ENCODE measurements at places on chromosomes 3 and 15.

GRCh38 chr3:12193485-12194165 lies 34.9 kb upstream of the TIMP4 start:
- DNase-seq, result peak; percentile 96

GRCh38 chr3:133855772-133856171 lies 39.9 kb downstream of the RAB6B start:
- no peak for DNase-seq

DNA sequence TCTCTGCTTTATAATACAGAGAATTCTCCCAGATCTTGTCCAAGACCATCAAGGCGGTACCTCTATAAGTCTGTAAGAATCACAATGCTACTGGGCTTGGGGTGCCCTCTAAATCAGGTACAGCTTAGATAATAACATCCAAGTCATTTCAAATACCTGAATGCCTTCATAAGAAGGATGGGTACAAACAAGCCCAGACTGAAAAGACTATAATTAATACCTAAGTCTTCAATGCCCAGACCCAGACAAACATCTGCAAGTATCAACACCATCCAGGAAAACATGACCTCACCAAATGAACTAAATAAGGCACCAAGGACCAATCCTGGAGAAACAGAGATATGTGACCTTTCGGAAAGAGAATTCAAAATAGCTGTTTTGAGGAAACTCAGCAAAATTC lies 65.9 kb downstream of the ZMAT3 start:
- no peak for DNase-seq

GRCh38 chr3:17964108-17964507 lies 221.7 kb upstream of the TBC1D5 start:
- DNase-seq, result no peak

DNA sequence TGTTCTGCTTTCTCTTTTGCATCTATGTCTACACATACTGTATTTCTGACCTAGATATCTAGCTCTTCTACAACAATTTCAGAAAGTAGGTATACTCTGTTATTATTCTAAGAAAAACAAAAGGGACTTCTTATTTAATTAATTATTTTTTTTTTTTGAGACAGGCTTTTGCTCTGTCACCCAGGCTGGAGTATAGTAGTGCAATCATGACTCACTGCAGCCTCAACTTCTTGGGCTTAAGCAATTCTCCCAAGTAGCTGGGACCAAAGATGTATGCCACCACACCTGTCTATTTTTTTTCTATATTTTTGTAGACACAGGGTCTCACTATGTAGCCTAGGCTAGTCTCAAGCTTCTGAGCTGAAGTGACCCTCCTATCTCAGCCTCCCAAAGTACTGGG lies 130.6 kb downstream of the MBNL1 start:
- DNase-seq, result no peak

GRCh38 chr3:25080461-25080860 lies 347.6 kb upstream of the RARB start:
- DNase-seq, result no peak

DNA sequence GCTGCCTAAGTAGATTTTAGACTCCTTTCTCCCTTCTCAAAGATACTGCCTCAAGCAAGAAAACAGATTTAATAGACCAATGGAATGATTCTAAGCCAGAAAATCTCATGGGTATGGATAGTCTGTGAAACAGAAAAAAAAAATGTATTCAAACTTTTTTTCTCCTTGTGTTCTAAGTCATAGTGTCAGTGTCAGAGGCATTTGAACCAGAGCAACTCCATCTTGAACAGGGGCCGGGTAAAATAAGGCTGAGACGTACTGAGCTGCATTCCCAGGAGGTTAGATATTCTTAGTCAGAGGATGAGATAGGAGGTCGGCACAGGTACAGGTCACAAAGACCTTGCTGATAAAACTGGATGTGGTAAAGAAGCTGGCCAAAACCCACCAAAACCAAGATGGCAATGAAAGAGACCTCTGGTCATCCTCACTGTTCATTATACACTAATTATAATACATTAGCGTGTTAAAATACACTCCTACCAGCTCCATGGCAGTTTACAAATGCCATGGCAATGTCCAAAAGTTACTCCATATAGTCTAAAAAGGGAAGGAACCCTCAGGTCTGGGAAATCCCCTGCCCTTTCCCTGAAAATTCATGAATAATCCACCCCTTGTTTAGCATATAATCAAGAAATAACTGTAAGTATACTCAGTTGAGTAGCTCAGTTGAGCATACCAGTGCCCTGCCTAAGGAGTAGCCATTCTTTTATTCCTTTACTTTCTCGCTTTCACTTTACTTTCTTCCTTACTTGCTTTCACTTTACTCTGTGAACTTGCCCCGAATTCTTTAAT lies 72.8 kb upstream of the GOLGA8B start:
- no peak for DNase-seq

DNA sequence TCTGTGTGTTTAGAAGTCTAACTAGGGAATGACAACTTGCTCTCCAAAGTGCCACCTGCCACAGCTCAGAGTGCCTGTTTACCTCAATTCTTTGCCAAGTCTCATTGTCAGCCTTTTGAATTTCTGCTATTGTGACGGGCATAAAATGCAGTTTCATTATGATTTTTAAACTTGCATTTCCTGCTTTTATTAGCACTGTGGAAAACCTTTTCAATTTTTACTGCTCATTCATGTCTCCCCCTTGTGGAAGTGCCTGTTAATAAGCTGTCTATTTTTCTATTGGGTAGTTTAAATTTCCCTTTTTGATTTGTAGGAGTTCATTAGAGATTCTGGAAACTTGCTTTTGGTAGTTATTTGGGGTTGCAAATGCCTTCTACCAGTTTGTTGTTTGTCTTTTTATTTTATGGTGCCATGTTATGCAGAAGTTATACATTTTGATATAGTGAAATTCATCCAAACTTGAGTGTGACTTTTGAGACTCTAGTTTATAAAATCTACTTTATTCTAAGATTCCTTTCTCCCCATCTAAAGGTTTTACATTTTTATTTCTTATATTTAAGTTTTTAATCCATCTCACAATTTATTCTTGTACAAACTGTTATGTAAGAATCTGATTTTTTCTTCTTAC lies 53.9 kb upstream of the FRMD4B start:
- no peak for DNase-seq

DNA sequence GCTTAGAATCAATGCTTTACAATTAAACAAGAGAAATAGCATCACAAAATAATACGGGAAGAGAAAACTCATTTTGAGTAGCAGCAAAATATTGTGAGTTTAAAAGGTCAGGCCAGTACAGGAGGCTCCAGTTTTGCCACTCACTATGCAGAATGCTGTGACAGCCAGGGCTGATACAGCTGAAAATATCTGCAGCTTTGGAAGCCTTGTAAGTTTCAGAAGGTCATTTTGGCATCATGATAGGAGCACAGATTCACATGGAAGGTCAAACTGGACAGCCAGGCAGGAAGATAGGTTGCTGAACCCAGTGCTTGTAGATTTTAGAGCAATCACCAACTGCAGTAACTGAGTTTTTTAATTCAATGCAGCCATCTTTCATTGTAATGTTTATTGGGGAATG lies 14.1 kb downstream of the MBNL1 start:
- DNase-seq, result no peak

DNA sequence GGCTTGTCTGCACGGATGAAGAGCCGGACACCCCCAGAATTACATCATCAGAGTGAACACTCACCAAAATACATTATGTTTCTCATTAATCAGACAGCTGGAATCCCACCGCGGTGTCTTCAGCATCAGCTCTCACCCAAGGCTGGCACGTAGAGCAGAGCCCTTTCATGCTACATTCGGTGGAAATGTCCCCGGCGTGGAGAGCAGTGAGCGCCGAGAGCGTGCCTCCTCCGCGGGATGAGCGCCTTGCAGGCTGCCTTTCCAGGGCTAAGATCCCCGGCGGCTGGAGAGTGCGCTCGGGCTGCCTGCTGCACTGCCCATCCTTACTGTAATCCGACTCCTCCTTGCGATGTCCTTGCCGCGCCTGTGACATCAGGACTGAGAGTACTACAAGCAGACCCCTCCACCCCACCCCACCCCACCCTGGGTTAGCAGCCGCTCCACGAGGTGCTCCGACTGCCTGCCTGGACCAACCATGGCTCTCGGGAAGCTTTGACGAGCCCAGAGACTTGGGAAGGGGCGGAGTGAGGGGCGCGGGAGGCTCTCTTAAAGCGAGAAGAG lies at the start of gene ZNF385D:
ZNF385D (minus strand) TSS at position 380 of the 561 bp plus-strand sequence; CDS start at position 86, 294 bp downstream.
- no peak for DNase-seq

DNA sequence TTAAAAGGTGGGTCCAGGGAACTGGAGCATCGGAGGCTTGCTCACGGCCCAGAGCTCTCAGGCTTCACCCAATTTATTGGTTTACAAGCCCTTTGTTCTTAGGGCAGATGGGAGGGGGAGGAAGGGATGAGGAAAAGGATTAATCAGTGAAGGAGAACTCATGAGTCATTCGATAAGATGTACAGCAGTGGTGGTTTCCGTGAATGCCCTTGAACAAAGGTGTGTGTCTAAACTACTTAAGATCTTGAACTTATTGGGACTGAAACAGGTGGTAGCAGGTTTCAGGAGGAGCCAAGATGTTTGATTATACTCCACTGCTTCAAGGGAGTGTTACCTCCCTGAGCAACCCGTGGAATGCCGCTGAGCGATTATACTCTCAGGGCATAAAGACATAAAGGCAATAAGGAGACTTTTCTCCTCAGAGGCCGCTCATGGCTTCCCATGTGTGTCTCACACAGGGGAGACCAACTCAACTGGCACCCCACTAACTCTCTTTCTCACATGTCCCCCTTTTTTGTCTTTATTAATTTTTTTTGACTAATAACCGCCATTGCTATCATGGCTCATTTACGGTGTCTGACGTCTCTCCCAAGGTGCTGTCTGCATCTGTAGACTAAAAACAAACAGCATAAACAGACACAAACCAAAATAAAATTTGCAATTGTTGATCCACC lies 17.3 kb upstream of the SLC28A2 start:
- no peak for DNase-seq

DNA sequence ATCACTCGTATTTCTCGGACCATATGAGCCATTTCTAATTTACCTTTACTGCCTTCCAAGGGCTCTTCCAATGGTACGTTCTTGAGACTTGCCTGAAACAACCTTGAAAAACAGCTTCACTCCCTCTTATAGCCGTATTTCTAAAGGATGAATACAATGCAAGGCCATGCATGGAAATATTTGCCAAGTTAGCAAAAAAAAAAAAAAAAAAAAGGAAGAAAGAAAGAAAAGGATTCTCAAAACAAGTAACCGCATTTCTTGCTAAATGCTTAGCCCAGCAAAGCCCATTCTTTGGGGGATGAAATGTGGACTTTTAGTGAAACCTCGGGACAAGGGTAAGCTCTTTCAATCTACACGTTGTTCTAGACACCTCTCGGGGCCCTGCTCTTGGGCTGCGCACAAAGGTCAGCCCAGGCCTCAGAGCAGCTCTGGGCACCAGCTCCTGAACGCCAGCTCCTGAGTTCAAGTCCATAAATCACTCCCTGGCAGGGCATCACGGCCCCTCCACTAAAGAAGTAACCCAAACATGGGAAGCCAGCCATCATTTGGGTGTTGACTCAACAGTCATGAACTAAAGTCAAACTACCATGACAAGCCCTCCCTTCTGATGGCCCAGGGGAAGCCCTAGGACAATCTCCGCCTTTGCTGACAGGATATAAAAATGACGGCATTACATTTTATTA lies 132.7 kb downstream of the ADAMTS17 start:
- DNase-seq, result no peak

DNA sequence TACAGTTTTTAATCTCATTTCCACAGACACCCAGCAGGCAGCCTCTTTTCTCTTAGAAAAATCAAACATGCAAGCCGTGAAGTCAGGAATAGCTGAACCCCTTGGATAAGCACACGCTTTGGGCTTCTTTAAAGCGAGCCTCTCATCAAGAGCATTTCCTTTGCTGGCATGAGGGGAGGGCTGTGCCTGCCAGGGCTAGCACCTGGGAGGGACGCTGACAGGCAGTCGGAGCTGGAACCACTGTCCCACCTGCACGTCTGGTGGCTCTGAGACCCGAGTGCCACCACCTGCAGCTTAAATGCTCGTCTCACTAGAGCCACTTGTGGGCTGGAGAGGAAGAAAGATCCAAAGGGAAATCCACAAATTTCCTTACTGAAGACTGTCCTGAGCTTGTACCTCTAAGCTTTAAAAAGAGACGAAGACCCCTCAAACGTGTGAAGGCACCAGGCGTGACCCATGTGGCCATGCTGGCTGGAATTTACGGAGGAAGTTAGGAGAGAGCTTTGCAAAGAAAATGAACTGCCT lies 9.4 kb downstream of the MAP6D1 start:
- DNase-seq, result no peak

- no peak for DNase-seq
These were observed 8.2 kb downstream of the CHST14 start for GRCh38 chr15:40479024-40479423.

DNA sequence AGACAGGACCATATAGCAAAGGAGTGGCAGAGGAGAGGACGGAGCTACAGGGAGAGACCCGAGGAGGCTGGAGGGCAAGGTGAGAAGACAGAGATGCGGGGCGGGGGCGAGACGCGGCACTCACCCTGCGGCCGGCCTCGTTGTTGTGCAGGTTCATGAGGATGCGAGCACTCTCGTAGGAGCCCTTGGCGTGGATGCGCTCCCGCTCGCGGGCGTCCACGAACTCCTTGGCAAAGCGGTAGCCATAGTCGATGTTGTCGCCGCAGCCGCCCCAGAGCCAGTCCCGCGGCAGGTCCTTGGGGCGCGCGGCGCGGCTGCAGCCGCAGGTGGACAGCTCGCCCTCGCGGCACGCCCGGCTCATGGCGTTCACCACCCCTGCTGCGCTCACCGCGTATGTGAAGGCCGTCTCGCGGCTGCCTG lies 12.9 kb downstream of the WNT5A start:
- no peak for DNase-seq

DNA sequence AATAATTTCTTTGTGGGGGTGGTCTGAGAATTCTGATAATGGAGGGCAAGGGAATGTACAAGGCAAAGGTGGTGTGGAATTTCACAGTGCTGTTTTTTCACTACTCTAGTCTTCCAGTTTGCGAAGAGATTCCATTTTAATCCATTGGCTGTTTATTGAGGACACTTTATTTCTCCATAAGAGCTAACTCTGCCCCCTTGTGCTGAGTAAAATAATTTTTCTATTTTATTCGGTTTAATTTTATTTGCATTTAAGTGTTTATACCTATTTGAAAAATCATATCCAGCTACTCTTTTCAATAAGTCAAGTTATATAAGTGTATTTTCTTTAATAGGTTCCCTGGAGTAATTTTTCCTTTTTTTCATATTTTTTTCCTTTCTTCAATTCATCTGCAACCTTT lies 840.1 kb downstream of the TUSC7 start:
- no peak for DNase-seq

- DNase-seq, result no peak
These were observed 451.1 kb upstream of the ATP11B start for GRCh38 chr3:182342252-182342651.

GRCh38 chr15:89665449-89666181 lies 10.3 kb upstream of the KIF7 start:
- DNase-seq, result no peak

DNA sequence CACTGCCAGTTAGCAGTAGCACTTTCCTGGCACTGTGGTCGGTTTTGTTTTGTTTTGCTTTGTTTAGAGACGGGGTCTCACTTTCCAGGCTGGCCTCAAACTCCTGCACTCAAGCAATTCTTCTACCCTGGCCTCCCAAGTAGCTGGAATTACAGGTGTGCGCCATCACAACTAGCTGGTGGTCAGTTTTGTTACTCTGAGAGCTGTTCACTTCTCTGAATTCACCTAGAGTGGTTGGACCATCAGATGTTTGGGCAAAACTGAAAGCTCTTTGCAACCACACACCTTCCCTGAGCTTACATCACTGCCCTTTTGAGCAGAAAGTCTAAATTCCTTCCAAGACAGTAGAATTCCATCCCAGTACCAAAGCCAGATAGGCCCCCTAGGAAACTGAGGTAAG lies 22.6 kb downstream of the CLDN18 start:
- DNase-seq, result no peak

- DNase-seq, result no peak
These were observed 38.2 kb downstream of the SHQ1 start for GRCh38 chr3:72810063-72810462.

GRCh38 chr3:57224856-57225255 lies 2.7 kb upstream of the APPL1 start:
- no peak for DNase-seq

Data from fibroblast of skin of left quadriceps (primary cell).